AG04449 (cell line): ENCODE measurements at places on chromosomes 4 and X.

DNA sequence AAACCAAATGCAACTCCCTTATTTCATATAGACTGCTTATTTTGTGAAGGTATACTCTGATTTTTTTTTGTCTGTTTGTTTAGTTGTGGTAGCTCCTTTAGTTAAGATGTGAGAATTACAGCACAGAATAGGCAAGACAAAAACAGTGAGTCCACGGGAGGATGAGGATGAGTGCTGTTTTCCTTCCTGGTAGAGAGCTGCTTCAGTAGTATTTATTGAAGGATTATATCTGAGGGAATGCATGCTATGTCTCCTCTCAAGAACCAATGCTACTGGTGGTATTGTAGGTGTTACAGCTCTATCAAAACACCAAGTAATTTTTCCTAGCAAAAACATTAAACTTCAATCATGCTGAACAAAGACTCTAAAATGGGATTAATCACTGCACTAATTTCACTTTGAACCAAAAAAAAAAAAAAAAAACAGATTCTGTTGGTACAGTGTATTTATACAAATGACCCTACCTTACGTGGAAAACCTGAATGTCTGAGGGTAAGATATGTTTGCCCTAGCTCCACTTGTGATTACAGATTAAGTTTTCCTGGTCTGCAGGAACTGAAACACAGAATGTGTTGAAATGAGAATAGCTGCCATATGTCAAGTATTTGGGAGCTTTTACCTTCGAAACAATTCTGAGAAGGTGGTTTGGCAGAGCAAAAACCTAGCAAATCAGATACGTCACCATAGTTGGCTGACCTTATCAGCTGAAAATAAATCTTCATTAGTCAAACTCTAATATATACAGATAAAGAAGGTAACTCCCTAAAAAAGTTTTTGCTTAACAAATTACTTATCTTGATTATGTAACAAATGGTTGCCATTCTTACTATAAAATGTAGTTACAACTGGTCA is 40.3 kb downstream of the PPP3CA start:
- no peak for DNase-seq

DNA sequence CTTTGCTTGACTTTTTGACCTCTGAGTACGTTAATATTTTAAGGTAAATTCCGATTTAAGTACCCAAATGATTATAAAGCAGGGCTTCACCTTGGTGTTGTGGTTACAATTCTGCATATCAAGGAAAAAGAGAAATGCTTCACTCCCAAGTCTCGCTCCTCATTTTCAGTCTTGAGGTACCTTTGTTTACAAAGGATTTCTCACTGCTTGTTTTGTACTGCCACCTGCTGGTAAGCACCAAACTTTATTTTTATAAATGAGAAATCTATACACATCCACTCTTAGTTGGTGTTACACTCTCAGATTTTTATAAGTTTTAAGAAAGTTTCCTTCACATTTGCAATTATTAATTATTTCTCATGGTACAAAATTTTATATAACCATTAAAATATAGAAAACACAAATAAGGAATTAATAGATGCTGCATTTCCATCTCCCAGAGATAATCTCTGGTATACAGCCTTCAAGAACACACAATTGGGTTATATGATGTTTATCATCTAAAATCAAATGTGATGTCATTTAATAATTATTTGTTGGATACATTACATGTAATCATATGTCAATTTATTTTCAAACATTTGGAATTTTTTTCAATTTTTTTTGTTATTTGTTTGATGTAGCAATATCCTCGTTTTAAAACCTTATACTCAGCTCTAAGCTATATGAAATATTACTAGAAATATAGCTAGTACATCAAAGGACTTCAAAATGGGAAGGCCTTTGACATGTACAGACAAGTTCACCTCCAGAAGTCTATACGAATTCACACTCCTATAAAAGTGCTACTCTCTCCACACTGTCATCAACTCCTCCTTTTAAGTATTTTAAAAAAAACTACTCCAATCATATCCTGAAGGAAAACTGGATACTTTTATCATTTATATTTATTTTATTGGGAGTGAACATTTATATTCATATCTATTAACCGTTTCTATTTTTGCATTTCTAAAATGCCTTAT is 179.9 kb downstream of the KCNIP4 start:
- DNase-seq = no peak

- DNase-seq = no peak
Observed at GRCh38 chrX:43899878-43900815, 17.9 kb upstream of the MAOB start.

DNA sequence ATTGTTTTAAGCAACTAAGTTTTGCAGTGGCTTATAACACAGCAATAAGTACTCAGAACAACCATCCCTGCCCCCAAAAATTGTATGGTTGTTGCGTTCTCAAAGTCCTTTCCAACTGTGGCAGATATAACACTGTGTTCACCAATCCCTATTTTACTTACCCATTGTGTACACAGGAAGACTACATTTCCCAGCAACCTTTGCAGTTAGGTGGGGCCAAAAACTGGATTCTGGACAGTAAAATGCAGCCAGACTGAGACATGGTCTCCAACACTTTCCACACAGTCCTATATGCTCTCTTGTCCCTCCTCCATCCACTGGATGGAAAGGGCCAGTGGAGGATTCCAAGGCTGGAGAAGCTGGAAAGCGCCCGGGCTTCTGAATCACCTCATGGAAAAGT is 523.6 kb downstream of the BCOR start:
- no peak for DNase-seq

- no peak for DNase-seq
Observed at GRCh38 chr4:7777017-7777710, 162.5 kb downstream of the AFAP1 start.

GRCh38 chrX:8089141-8089540 is 81.9 kb downstream of the VCX2 start:
- no peak for DNase-seq

DNA sequence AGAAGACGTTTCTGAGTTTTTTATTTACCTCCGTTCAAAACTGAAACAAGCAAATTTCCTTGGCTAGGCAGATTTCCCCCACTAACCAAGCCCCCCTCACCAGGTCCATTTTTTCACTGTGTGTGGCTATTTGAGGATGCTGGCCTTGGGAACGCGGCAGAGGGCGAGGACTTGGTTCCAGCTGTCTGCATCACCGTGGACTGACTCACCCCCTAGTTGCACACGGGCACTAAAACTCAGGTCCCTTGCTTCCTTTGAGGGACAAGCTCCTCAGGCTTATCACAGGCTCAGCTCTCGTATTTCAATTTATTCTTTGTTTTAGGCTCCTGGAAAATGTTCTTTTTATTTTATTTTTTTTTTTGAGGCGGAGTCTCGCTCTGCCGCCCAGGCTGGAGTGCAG is 8.4 kb upstream of the MTNR1A start:
- DNase-seq = no peak

- no peak for DNase-seq
Observed at GRCh38 chrX:23789386-23790154, 6.6 kb downstream of the SAT1 start.

DNA sequence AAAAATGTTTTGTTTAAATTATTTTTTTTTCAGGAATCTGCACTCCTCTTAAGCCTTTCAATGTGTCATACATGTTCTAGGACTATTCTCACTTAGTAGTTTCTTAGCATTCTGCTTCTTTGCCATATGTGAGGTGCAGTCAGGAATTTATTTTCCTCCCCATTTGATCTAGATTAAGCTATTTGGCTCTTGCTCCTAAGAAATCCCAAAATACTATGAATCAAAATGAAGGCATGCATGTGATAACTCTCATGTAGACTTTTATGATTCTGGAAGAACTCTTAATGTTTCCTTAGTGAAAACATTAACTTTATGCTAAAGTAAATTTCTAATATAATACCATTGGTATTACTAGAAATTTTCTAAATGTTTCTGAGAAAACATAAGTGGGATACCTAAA is 664.5 kb downstream of the RAPGEF2 start:
- DNase-seq = no peak

- peak; percentile 61 for DNase-seq
Observed at GRCh38 chr4:124334119-124334518, 378.4 kb downstream of the ANKRD50 start.

DNA sequence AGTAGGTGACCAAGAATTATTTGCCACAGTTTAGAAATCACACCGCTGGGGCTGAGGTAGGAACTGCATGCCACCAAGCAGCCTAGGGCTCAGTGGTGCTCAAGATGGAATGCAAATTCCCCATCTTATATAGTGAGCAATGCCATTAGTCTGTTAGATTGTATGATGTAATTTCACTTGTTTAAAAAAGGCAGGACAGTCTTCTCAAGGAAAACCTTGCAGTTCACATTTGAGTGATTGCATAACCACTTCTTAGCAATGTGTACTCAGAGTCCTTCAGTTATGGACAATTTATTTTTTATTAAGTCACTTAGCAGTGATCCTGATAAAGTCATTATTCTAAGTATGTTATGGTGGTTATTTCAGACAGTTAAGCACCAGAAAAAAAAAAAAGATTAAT is 142.9 kb upstream of the SFRP2 start:
- DNase-seq = no peak

DNA sequence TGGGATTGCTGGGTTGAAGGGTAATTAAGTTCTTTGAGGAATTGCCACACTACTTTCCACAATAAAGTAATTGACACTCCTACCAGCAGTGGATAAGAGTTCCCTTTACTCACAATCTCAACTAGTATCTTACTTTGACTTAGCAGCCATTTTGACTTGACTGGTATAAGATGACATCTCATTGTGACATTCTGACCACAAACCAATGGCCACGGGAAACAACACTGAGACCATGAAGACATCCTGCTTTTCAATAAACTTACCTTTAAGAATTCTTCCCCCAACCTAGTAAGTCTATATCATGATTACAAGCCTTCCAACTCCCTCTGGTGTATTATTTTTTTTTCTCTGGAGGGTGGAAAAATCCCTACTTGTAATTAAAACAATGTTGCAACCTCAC is 66.9 kb upstream of the WDR1 start:
- no peak for DNase-seq

- no peak for DNase-seq
Observed at GRCh38 chr4:180630012-180630665, 1613.1 kb upstream of the TENM3 start.

DNA sequence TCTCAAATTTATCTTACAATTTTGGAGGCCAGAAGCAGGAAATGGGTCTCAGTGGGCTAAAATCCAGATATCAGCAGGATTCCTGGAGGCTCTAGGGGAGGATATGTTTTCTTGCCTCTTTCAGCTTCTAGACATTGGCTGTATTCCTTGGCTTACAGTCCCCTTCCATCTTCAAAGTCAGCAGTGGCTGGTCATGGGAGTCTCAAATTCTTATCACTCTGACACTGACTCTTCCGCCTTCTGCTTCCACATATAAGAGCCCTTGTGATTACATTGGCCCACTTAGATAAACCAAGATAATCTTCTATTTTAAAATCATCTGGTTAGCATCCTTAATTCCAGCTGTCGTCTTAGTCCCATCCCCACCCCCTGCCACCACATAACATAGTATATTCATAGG is 113.0 kb downstream of the PCDH7 start:
- no peak for DNase-seq

- DNase-seq = no peak
Observed at GRCh38 chr4:156838761-156839160, 132.8 kb downstream of the PDGFC start.

GRCh38 chr4:74297539-74297938 is 10.7 kb upstream of the EPGN start:
- DNase-seq = no peak

DNA sequence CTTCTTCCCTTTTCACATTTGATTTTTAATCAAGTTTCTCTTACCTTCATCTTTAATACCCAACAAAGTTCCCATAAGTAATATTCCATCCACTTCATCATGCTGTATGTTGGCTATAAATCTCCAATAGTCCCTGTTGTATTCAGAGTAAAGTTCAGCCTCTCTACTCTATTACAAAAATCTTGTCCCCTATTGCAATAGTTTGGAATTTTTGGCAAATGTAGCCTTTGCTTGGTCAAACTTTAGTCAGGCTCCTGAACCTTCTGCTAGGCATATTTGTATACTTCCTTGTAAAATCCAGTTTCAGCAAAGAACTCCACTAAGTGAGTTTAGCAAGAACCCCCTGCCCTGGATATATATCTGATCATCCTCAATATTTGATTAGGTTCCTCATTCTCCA is 54.0 kb upstream of the PACRGL start:
- no peak for DNase-seq

DNA sequence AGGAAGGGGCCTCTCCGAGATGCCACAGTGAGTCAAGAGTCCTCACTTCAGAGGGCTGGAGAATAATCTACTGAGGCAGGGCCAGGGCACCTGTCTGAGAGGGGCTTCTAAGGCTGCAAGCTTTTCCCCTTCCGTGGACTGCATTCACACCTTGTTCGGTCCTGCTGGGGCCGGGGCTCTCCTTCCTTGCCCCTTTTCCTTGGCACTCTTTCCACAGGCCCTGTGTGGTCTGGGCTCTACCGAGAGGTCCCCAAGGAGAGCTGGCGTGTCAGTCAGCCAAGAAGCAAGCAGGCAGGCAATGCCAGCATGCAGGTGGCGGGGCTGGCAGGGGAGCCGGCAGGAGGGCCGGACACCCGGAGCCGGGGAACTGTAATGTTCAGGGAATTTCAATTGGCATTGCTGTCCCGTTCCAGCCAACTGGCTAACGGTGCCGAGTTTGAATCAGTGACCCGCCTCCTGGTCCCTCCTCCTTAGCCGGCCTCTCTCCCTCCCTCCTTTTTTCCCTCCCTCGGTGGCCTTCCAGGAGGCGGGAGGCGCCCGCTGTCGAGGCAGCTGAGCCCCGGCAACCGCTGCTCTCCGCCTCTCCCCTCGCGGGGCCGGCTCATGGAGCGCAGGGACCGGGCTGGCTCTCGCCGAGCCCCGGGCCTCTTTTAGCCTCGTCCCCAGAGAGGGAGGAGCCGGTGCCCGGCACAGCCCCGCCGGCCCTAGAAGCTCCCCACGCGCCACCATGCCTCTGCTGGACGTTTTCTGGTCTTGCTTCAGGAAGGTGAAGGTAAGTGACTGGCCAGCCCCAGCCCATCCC is at the start of gene STARD8:
TSS of gene STARD8 (plus strand) at position 511 of the 802 bp plus-strand sequence. CDS start at position 728, 217 bp downstream.
- DNase-seq = no peak

- DNase-seq = no peak
Observed at GRCh38 chr4:110617646-110618580, 5.0 kb downstream of the PITX2 start.

DNA sequence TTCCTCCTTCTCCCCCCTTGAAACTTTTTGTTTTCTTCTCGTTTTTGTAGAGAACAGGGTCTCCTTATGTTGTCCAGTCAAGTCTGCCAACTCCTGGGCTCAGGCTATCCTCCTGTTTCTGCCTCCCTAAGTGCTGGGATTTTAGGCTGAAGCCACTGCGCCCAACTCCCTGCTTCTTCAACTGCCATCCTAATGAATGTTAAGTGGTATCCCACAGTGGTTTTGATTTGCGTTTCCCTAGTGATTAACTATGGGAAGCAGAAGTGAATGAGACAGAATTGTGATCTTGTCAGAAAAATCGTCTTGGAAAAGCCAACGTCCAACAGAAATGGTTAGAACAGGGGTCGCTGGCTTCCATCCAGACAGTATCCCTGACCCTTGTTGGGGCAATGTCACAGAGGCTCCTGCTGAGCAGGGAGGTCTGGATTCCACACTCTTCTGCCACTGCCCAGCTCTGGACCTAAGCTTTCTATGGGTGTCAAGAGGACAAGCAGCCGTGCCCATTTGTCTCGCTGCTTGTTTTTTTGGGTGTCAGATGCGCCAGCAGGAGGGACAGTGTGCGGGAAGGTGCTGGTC is 869 bp upstream of the ADD1 start:
- no peak for DNase-seq

GRCh38 chr4:81352446-81352835 is 119.3 kb downstream of the RASGEF1B start:
- peak; percentile 7 for DNase-seq
